ENCODE measurements at places on chromosomes 7 and 10. TPM values are rescaled to one million over a fixed set of nuclear protein-coding genes. Genes with fewer than 3 reads are reported as not detected.

The TCAF2 gene
- 34.7 TPM for total RNA-seq

The GALNT17 gene
- total RNA-seq = not detected

The LRRD1 gene
- total RNA-seq = not detected

The KAZALD1 gene
- total RNA-seq = 0.79 TPM

The PDE6C gene
- total RNA-seq = not detected

The ELN gene
- total RNA-seq = not detected

The NKX2-3 gene
- not detected for total RNA-seq

The SEC24C gene
- total RNA-seq = 106 TPM

The MMP21 gene
- total RNA-seq = not detected

The LIPF gene
- total RNA-seq = not detected

DNA sequence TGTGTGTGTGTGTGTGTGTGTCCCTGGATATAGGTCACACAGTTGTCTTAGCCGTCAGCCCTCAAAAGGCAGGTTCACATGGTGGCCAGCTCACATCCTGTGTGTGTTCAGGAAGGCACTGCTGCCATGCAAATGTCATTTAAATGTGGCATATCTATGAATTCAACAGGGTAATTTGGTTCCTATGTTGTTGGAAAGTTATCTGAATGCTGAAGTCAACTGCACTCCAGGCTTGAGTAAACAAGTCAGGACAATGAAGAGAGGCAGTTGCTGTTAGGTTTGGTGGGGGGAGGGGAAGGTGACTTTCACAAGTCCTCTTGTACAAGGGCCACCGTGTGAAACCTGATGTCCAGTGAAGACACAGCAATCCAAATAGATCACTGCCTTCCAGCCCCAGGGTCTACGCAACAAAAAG is 61.1 kb downstream of the PTPRE start:
- DNase-seq = no peak

- DNase-seq = no peak
Observed at GRCh38 chr10:34956756-34957155, 133.4 kb downstream of the CUL2 start.

DNA sequence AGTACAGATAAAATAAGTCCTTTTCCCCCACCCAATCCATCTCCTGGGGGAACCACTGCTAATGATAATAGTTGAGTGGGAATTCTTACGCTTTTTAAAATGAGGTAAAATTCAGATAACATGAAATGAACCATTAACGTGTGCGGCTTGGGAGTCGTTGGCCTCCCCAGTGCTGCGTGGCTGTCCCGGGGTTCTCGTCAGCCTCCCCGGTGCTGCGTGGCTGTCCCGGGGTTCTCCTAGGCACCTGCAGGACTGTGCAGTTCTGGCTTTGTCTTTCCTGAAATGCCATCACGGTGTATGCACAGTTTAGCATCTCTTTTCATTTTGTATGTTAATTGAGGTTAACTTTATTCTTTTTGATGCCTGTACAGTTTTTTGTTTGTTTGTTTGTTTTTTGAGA is 13.5 kb downstream of the SUN1 start:
- DNase-seq = no peak

- no peak for DNase-seq
Observed at GRCh38 chr10:91023700-91024398, 103.0 kb upstream of the ANKRD1 start.

GRCh38 chr7:124662937-124663336 is 102.7 kb downstream of the GPR37 start:
- DNase-seq = no peak

DNA sequence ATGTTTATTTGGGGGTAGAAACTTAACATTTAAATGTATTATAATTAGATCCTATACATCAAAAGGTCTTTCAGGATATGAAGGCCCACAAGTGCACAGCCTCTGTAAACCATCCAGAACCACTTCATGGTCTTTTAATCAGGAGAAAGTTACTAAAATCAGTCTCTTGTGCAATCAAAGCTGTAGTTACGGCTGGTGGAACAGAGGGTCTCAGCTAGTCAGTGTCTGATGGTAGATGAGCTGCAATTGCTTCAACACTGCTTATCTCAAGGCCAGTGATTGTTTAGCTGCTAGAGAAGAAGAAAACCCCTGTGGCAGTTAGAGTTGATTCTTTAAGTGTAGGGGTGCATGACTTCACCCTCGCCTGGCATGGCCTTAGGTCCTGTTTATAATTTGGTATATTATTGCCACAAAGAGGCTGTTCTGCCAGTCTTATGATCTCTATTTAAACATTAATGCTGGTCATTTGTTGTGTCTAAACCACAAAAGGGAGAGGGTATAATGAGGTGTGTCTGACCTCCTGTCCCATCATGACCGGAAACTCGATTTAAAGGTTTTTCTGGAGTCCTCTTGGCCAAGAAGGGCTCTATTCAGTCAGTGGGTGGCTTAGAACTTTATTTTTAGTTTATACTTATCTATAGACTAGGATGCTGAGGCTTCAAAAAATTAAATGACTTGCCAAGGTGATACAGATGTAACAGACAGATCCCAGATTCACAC is 21.3 kb downstream of the MSRB2 start:
- DNase-seq = no peak

DNA sequence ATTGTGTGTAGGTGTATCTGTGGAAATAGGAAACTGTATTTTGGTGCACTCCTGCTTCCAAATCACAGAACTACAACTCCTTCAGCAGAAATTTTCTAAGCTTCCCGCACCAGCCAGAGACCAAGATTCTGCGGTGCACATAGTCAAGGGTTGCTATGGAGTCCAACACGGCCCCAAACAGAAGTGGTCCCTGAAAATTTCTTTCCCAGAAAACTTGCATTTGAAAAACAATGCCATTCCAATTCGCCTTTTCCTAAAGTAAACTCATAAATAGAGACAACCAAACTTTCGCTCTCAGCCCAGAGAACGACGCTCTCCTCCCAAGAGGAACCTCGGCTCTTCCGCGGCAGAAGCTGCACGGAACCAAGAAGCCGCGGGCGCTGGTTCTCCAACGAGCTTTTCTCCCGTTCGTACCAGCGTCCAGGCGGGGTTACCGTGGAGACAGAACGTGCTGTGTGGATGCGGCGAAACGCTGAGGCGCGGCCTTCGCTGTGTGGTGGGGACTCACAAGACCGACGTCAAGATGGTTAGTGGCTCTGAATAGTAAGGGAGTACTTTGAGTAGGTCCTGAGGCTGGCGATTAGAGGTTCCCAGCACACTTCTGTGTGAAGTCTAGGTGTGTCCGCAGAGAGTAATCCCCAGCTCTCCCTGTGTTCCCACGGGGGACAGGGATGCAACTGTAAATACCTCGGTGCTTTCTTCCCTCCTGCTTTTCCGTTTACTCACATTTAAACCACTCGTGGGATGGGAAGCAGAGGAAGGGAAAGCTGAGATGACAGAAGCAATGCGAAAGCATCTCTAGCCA is 24.0 kb upstream of the ZC3HAV1 start:
- DNase-seq = peak; percentile 96

- no peak for DNase-seq
Observed at GRCh38 chr10:28840971-28841370, 163.7 kb downstream of the BAMBI start.

- DNase-seq = no peak
Observed at GRCh38 chr7:51229620-51230323, 86.8 kb downstream of the COBL start.

DNA sequence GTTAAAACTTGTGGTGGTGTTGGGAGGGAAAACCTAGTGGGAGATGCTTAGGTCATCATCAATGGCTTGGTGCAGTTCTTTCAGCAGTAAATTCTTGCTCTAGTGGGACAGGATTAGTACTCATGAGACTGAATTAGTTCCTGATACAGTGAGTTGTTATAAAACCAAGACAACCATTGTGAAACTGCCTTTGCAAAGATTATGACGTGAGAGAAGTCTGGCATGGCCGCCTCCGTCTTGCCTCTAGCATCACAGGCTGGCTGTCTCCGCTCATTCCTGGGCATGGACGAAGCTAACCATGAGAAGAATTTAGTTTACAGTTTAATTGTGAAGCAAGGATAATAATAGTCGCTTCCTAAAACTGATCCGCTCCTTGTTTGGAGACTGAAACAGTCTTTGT is 186.4 kb downstream of the KIF20B start:
- DNase-seq = no peak

- no peak for DNase-seq
Observed at GRCh38 chr10:4183761-4184261, 398.8 kb upstream of the KLF6 start.

- DNase-seq = no peak
Observed at GRCh38 chr10:121741248-121741792, 143.1 kb upstream of the FGFR2 start.

DNA sequence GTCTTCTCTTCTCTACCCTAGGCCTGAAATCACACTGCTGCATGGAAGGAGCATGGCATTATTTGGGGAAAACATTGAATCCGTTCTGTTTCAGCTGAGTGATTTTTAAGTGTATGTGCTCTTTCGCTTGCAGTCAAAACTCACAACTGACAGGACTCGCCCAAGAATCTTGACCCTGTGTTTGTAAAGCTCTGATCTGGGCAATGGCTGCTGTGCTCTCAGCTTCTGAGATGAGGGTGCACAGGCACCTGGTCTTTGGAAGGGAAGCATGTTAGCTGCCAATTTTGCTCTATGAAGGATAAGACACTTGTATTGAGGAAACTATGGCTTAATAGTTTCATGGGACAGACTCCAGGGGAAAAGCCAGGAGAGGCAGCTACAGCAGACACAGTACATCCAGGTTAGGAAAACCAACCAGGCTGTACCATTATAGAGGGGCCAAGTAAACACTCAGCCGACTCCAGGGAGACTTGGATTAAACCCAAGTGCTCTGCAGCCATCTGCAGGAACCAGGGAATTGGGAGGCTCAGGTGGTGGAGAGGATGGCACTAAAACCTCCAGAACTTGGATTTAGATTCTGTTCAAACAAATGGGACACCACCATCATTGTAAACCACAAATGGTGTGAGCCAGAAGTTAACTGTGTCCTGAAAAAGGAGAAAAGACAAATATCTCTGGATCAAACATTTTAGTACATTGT is 43.3 kb downstream of the LYZL1 start:
- no peak for DNase-seq

DNA sequence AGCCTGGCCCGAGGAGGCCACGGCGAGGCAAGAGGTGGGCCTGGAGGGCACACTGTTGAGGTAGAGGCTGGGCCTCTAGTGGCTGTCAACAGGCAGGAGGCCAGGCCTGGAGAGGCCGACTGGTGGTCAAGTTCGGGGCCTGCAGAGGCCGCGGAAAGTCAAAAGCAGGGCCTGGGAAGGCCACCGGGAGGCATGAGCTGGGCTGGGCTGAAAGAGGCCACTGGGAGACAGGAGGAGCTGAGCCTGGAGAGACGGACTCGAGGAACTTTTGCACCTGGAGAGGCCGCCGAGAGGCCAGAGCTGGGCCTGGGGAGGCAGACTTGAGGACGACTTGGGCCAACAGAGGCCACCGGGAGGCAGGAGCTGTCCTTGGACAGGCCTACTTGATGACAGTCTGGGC is 321.2 kb downstream of the ZNF479 start:
- DNase-seq = no peak

GRCh38 chr7:21041666-21042065 is 255.0 kb upstream of the SP8 start:
- no peak for DNase-seq

GRCh38 chr10:113108194-113108835 is 158.3 kb downstream of the TCF7L2 start:
- DNase-seq = peak; percentile 72

GRCh38 chr7:80279760-80280159 is 145.1 kb downstream of the GNAI1 start:
- DNase-seq = no peak

DNA sequence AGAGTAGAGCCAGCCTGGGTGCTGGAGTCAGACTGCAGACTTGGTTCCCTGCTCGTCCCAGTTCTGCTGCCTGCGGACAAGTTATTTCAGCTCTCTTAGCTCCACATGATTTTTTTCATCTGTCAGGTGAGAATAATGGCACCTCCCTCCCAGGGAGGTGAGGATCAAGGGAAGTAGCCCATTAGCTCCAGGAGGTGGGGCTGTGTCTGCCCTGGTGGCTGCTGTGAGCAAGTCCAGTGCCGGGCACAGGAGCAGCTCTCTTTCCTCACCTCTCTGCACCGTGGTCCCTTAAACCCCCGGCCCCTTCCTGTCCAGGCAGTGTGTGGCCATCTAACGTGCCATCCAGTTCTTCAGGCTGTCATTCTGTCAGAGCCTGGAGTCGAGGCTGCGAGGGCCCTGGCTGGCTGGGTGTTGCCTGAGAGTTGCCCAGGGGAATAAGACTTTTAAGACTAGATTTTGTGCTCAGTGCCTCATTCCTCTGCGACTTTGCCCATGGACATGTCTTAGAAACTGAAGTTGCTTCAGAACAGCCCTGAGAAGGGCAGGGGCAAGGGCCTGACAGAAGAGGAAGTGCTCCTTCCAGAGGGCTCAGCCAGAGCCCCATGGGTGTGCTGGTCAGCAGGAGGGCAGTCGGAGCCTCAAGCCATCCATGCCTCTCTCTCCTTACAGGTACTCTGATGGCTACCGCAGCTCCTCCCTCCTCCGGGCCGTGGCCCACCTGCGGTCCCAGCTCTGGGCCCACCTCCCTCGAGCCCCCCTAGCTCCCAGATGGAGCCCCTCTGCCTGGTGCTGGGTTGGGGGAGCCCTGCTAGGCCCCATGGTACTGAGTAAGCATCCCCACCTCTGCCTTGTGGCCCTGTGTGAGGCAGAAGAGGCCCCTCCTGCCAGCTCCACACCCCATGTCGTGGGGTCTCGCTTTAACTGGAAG is 5.0 kb downstream of the ABCB8 start:
- no peak for DNase-seq

GRCh38 chr7:11221984-11222383 is 248.3 kb downstream of the PHF14 start:
- DNase-seq = no peak

DNA sequence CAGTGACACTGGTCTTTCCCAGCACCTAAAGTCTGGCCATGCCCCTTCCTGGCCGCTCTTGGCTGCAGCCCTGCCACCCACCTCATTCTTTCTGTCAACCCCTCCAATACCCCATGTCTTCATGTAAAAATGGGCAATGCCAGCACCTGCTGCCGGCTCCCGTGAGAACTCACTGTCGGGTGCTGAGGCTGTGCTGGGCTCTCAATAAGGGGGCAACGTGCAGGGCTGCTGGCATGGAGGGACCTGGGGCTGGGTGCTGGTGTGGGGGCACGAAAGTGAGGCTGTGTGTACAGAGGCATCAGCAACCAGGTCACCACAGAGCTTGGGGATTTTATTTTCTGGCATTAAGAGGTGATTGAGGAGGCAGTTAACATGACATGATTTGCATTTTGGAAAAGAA is 65.3 kb downstream of the ALOX5 start:
- no peak for DNase-seq

DNA sequence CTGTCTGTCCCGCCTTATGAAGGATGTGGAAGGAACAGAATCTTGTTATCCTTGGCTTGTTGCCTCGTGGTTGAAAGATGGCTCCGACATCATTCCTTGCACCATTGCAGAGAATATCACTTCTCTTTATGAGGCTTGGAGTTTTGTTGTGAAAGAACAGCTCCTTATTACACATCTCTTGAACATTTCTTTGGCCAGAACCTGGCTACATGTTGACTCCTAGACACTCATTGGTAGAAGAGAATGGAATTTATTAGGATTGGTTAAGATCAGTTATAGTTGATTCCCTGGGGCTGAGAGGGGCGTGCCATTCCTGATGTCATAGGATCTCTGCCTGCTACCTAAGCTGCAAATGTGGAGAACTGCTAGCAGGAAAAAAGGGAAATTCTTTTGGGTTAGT is 180.5 kb upstream of the CTBP2 start:
- no peak for DNase-seq
